ENCODE measurements at places on chromosomes 16 and 17. TPM values are rescaled to one million over a fixed set of nuclear protein-coding genes. Genes with fewer than 3 reads are reported as not detected.

The PAFAH1B1 gene
- 106 TPM for total RNA-seq

The MGAT5B gene
- 57.9 TPM for total RNA-seq

The GPR142 gene
- total RNA-seq: not detected

The TBC1D3G gene
- not detected for total RNA-seq

The PRAC1 gene
- not detected for total RNA-seq

The CMTM2 gene
- total RNA-seq: not detected

The C16orf95 gene
- total RNA-seq: 9.7 TPM

The SLC38A7 gene
- 41.8 TPM for total RNA-seq

The WFDC1 gene
- 51.3 TPM for total RNA-seq

The STX1B gene
- total RNA-seq: 0.77 TPM

The FBXO39 gene
- total RNA-seq: 0.36 TPM

The ABCC3 gene
- total RNA-seq: 0.93 TPM

The MYO1D gene
- 114 TPM for total RNA-seq

The BCL6B gene
- not detected for total RNA-seq

The DPEP2NB gene
- not detected for total RNA-seq

The PERCC1 gene
- not detected for total RNA-seq

Data from melanocyte of skin (primary cell).